ENCODE measurements at places on chromosomes 2 and 18.
A peak's percentile ranks its signal among the peaks of the same experiment; 100 is the strongest.

- DNase-seq, result no peak
Observed at GRCh38 chr2:236632295-236633218, 62.9 kb downstream of the ACKR3 start.

GRCh38 chr2:228602288-228602687 is 420.8 kb upstream of the SPHKAP start:
- DNase-seq, result no peak

DNA sequence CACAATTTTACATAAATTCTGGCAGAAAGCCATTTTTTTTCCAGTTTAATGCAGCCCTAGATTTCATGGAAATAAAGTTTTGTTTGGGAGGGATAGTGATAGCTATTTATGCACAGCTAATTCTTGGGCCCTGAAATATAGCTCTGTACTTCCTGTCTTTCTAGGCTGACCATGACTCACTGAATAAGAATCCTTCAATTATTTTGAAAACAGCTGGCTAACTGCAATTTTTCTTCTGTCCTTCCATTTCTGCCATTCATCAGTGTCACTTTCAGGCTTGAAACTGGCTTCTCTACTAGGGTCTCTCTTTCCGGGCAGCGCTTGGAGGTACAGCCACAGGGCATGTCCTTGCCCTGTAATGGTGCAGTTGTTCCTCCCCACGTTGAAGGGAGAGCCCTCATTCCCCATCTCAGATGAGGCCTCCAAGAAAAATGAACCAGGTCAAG is 97.1 kb upstream of the TMEM178A start:
- no peak for DNase-seq

DNA sequence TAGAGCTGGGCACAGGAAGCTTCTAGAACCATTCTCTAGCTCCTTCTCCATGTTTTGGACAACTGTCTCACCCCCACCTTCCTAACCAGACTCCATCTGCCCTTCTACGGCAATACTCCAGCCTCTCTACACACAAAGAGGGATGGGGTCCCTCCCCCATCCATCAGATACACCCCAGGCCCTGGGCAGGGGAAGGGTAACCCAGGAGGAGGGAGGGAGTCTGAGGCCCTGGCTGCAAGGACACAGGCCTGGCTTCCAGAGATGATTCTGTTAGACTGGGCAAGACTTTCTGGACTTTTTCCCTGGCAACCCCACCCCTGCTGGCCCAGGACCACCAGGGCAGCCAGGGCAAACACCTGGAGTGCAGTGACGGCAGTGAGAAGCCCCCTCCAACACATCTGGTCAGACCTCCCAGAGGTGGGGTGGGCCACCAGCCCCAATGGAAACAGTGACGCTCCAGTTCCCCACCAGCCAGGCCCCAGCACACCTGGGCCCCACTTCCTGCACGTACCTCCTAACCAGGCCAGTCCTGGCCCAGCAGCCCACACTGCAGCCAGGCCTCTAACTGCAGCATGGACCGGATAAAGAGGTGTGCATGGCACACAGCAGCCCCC is 6.5 kb downstream of the CYP26B1 start:
- no peak for DNase-seq

DNA sequence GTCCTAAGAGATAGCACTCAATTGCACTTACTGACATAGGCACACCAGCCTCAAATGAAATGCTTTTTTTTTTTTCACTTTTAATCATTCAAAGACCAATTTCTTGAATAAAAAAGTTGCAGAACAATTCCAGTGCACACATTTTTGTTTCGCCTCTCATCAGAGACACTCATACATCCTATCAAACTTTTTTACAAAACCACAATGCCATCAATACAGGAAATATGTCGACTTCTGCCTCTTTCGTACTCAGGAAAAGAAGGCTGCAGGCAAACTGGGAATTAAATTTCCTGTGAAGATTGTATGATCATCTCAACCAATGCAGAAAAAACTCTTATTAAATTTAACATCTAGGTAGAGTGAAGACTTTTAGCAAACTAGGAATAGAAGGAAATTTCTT is 112.4 kb downstream of the DNER start:
- DNase-seq, result no peak

DNA sequence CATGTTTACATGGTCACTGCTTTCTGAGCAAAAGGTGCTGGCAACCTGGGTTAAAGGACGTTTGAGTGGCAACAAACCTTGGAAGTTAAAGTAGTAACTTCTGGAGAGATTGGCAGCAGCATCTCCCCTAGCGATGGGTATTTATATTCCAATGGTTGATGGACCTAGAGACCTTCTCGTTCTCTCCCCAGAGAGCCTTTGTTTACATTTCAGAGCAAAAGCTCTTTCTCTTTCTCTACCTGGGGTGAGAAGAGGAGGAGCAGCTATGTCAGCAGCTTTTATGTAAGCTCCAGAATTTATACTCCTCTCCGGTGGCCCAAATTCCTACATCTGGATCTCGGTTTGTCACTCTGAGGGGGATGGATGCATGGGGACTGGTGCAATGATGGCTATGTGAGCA is 213.7 kb upstream of the ARL4C start:
- no peak for DNase-seq

- no peak for DNase-seq
Observed at GRCh38 chr2:76448956-76449355, 738.2 kb upstream of the GCFC2 start.

GRCh38 chr2:144707736-144708326 is 187.9 kb upstream of the ZEB2 start:
- DNase-seq, result no peak

DNA sequence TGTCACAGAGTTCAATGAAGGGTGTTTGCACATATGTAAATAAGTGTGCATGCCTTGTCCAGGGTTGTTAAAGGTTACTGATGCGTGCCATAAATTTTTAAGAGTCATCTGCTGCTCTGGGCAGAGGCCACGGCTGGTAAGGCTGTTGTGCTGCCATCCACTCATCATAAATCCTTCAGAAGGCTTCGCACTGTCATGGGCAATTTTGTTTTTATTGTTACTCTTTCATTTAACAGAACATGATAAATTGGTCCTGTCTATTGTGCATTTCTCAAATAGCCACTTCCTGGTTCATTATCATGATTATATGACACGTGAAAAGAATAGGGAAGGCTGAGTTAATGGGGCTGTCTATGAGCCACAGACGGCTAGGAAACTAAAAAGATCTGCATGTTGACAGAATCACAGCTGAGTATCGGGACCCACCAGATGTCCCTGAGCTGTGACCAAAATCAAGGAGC is 634.3 kb upstream of the SOX11 start:
- peak; percentile 89 for DNase-seq

DNA sequence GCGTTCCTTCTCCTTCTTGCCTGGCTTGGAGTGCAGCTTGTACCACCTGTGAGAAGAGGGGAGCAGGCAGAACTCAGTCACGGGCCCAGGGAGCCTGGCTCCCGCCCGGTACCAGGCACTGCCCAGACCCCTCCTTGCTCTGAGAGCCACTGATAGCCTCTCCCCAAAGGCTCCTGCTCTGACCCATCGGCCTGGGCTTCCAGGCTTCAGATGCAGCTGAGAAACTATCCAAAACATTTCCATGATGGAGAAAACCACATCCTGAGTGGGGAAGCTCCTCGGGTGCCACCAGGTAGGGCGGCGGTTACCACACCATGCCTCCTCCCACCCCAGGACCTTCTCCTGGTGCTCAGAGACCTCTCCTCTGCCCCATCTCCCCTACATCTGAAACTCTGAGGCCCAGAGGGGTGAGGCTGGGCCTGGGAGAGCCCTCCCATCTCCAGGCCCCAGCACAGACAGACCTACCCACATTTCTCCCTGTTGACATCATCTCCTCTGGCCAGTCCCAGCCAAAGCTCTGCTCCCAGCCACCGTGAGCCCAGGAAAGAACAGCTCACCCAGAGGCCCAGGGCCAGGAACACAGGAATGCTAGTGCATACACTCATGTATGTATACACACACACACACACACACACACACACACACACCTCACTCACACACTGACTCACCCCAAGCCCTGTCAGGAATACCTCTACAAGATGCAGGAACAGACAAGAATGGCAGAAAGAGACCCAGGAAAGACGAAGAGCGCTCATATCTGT is 17.9 kb upstream of the SFXN5 start:
- DNase-seq, result no peak

GRCh38 chr2:197285361-197285760 is 25.2 kb downstream of the ANKRD44 start:
- DNase-seq, result no peak

GRCh38 chr2:161010503-161011015 is 149.7 kb upstream of the TANK start:
- no peak for DNase-seq

DNA sequence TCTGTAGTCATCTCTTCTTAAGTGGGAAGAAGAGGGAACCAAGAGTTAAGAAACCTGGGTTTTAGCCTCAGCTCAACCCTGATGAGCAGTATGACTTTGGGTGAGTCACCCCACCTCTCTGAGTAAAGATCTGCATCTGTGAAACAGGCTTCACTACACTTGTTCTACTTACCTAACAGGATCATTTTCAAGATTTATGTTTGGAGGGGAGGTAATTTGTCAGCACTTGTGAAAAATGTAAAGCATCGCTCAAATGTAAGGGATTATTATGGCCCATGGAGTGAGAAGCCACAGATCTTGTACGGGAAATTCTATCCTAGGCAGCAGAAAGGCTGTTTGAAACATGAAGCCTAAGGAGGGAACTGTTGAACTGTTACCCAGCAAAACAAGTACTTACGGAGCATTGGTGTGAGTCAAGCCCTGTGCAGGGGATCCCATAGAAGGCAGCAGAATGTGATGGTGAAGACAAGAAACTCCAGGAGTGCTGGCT is 160.6 kb downstream of the PRKCE start:
- no peak for DNase-seq

DNA sequence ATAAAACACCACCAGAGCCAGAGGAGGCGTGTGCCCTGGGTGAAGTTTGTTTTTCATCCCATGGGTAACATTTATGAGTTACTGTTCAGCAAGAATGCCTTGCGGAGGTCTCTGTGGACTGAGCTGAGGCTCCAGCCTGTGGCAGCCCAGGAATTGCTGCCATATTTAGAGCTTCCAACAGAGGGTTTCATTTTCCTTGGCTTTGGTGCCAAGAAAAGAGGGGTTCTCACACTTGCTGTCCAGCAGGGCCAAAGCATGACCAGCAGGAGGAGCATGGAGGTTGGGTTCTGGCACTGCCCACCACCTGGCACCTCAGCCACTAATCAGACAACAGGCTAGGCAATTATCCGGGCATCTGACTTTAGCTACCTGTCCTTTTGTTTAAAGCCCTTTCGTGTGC is 36.7 kb downstream of the EPAS1 start:
- DNase-seq, result no peak
